CD4-positive, alpha-beta T cell treated with Interferon gamma for 1 hour (primary cell): ENCODE measurements at places on chromosomes 6 and 20.

DNA sequence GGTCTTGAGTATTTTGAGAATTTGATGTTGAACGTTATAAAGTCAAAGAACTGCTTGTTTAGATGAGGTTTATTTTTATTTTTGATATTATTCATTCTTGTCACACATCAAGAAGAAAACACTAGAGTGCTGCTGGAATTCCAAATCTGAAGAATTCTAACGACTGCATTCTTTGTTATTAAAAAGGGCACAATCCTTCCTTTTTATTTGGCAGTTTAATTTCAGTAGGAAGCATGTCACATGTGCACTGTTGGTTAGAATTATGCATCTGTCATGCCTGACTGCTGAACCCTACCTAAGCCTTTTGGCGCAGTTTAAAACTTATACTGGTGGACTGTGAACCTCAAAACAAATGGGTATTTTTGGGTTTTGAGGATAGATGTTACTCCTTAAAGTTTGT, 4.0 kb downstream of the ID4 start:
- DNase-seq = no peak

DNA sequence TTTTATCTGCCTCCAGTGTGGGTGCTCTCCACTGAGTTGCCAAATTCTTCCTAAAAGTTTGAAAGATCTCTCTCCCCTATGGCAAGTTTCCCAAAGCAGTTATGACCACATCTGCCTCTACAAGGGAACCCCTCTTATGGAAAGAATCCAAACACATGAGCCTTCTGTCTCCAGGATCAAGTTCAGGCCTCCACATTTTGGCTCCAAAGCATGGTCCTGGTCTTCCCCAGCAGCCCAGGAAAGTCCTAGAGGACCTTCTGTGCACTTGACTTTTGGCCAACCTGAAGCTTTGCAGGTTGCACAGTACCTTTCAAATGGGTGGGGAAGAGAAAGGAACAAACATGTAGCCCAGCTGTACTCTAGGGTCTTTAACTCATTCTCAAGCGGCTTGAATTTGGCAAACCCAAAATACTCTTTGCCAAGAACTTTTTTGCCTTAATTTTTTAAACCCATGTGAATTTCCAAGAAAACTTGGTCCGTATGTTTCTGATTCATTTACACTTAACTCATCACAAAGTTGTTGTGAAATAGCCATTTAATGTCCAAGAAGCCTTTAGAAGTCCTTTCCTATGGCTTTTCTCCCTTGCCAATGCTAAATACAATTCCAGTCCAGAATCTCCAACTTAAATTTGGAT, 240.1 kb upstream of the TBX18 start:
- DNase-seq = no peak

- DNase-seq = no peak
Observed at GRCh38 chr20:52379723-52380336, 188.3 kb upstream of the ZFP64 start.

DNA sequence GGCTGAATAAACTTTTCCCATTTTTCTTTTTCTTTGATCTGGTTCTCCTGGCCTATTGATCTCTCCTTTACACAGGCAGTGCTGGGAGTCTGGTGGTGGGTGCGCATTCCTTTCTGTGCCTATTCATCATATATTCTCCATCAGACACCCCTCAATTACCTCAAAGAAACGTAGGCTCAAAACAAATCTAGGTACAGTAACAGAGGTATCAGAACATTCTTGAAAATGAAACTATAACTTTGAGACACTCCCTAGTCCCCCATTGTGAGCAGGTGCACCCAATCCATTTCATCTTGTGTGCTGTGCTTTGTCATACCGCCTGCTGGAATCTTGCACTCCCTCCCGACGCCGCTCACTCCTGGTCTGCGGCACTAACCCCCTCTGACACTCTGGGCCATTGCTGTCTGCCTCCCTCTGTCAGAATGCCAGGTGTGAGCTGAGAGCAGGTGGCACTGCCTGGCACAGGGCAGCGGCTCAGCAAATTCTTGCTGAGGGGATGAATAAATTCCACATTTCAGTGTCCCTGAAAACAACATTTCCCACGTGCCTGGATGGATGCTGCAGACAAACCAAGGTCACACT, 303.4 kb upstream of the EXOC2 start:
- no peak for DNase-seq

DNA sequence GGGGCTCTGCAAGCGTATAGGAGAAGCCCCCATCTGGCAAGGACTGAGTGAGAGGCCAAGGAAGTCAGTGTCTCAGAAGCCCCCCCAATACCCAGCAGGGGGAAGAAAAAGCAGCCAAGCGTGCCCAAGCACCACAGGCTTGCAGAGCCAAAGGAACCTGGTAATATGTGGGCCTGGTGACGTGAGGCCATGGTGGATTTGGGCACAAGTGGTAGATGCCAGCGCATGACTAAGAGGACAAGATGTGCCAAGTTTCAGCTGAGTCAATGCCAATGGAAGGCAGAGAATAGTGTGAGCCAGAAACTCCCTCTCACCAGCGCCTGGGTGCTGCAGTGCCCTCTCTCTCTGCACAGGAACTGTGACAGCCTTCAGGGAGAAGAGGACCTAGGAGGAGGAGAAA, 110.0 kb downstream of the QRSL1 start:
- no peak for DNase-seq

DNA sequence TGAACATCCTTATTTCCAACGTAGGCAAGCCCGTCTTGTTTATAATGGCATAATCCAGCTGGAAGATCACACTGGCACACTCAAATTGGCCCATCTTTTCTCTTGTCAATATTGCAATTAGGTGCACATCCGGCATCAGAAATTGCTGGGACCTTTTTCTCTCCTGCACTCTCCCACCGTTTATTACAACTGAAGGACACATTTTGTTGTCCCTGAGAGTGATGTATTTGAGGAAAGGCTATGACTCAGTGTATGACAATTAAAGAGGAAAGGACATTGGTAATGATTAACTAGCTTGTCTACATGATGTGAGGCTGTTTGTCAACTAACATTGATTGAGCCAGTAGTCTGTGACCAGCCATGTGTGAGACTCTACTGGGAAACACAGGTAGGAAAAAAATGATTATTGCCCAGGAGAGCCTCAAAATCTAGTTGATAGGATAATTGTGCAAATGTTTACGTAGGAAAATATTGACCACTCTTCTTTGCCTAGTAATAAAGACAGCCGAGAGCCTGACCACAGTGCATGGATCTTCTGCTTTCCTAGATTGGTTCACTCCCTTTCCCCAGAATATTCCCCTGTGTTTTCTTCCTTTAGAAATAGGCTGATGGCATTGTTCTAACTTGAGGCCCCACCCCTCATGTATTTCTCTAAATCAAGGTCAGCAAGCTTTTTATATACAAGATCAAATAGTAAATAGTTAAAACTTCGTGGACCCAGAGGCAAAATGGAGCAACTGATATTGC, 230.0 kb upstream of the BTBD3 start:
- no peak for DNase-seq

- DNase-seq = peak; percentile 53
Observed at GRCh38 chr20:63520934-63521601, 503 bp downstream of the PPDPF start.

GRCh38 chr20:32319100-32319499, 39.0 kb upstream of the ASXL1 start:
- DNase-seq = no peak

DNA sequence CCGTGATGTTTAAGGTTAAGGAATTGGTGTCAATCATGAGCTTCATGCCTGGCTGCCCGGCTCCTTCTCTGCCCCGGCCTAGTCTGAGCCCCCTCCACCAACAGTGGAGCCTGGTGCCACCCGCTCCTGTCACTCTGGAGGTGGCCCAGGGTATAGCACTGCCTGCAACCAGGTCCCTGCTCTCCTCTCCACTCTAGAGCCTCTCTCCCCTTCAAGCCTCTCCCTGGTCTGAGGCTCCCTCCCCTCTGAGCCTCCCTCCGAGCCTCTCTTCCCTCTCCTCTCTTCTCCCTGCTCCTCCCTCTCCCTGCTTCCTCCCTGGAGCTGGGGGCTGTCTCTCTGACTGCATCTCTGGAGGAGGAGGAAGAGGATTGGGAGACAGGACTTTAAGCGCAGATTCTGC, 31.3 kb upstream of the MRGBP start:
- DNase-seq = no peak

DNA sequence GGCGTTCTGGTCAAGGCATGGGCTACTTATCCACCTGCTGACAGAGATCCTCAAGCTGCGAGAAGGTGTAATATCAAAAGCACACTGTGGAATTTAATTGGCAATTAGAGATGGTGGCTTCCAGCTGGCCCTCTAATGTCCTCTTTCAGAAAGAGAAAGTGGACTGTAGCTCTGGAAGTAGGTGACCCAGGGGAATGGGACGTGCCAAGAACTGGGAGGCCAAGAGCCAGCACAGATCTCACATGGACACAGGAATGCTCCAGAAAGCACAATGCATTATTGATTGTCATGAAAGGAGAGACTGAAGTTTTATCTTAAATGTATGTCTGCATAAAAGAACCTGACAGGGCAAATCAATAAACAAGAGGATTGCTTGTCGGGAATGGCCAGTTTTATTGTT, 198.6 kb upstream of the CDH4 start:
- no peak for DNase-seq

DNA sequence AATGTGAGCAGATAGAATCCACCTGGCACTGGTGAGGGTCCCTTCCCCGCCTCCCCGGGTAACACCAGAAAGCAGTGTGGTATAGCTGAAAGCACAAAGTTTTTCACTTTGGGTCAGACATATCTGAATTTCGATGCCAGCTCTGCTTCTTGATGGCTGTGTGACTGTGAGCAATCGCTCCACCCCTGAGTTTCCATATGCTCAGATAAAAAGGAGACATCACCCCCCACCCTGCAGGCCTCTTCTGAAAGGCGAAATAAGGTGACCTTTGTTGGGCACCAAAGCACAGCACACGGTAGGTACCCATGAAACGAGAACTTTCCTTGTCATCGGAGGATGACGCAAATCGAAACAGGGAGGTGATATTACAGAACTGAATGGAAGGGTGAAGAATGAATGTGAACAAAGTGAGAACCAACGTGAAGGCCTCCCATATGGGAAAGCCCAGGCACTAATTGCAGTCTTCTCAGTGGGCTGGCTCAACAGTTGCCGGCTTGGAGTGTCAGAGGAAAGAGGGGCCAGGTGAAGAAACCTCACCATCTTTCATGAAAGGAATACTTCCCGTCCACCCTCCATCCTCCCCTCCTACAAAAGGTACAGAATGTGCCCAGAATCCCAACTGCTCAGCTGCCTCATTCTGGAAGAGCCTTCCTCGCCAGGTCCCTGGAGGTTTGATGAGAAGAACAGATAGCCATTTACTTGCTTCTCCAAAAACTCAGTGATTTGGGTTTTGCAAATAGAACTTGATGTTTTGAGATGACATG, 61.8 kb downstream of the NFATC2 start:
- DNase-seq = no peak

DNA sequence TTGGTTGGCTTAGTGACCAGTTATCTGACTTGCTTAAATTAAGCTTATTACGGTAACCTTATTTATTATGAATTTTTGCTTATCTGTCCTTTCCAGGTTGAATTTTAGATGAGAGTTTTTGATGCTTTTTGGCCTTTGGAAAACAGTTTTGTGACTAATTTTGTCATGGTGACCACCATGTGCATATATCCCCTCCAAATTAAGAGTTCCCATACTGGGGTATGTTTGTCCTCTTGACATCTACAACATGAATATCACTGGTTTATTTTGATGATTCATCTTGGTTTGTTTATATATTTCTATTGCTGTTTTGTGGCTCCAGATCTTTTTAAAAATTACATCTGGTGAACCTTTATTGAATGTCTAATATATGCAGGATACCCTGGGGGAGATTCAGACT, 61.4 kb downstream of the PHF20 start:
- DNase-seq = no peak

DNA sequence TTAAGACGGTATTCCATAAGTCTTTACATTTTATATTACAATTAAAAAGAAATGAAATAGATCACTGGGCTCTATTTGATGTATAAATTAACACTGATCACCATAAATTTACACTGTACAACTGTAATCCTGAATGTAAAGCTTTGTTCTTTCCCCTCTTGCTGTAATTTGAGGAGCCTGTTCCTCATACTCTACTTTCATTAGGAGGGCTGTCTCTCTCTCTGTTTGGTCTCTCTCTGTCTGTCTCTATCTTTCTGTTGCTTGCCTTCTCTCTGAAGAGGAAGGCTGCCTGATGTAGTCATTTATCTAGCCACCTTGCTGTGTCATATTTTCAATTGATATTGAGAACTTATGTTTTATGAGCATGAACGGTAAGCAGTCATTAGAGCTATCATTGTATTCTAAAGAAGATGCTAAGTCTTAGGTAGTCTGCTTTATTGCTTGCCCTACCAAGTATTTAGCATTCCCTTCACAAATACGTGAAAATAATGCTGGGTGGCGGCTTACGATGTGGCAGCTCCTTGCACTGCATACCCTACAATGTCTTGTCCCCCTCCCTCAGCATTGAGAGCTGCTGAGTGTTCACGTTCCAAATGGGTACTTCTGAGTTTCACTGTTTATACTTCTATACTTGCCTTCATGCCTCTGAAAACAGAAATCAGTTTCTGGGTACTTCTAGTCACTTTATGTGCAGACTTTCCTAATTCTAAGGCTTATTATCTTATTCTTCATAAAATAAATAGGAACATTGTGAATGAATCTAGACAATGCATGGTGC, 205.5 kb downstream of the NKAIN2 start:
- DNase-seq = no peak

GRCh38 chr20:19913927-19914614, 103.1 kb upstream of the NAA20 start:
- no peak for DNase-seq

- no peak for DNase-seq
Observed at GRCh38 chr6:11731423-11731822, 47.2 kb downstream of the ADTRP start.

DNA sequence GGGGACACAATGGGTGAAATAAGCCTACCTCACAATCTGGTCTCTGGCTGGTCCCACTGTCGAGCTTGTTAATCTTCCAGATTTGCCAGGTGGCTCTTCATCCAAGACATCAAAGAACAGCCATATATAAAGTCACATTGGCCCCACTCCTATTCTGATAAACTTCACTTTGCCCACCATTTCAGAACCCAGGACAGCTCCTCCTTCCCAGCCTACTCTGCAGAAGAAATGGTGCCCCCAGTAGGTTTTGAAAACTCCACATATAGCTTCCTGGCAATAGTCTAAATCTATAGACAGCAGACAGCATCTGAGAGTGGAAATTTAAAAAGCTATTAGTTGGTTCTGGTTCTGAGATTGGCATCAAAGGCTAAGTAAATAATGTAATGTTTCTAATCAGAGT, 143.1 kb upstream of the PCSK2 start:
- DNase-seq = no peak

GRCh38 chr6:148770408-148771211, 23.8 kb downstream of the UST start:
- DNase-seq = no peak

DNA sequence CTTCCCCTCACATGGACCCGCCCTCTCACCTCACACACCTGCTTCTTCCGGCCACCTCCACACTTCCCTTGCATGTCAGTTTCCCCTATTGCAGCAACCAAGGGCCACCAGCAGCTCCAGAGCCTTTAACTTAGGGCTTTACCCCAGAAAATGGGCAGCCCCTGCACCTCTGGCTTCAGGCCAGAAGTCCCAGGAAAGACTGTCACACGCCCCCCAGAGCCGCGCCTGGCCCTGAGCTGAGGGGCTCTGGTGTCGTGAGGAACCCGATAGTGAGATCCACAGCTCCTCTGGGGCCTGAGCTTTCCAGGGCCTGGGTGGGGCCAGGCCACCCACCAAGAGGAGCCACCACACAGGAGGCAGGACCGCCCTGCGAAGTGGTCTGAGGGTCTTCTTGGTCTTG, 182.4 kb downstream of the DLL1 start:
- no peak for DNase-seq
